Fibroblast of skin of back (primary cell): ENCODE measurements at places on chromosomes 12 and 14.

GRCh38 chr14:101889898-101890297 is 74.5 kb upstream of the DYNC1H1 start:
- no peak for DNase-seq

DNA sequence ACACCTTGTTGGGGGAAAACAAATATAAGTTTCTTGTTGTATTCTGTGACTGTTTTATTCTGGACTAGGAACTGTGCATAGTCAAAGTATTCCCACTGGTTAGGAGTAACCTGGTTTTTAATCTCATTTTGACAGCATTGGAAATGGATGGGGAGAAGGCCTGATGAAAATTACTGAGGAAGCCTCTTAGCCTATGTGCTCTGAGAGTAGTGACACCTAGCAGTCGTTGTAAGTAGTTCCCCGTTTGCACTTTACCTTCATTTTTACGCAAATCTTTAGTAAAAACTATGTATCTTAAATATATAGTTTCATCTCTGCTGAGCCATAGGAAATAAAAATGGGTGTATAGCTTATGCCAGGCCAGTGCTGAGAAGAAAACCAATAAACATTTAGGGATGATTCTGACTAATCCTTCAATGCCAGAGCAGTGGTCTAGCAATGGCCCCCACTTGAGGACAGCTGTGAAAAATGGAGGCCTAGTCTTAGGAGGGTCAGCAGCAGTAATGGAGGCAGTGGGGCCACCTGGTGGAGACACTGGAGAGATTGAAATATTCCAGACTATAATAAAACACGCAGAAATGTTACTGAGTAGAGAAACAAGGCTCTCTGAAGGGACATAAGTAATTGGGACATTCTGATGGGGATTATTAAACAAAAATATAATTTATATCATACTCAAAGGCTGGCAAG is 133.2 kb upstream of the NOVA1 start:
- DNase-seq = peak; percentile 27

- no peak for DNase-seq
These were observed 170.5 kb downstream of the TSPAN9 start for GRCh38 chr12:3247629-3248161.

DNA sequence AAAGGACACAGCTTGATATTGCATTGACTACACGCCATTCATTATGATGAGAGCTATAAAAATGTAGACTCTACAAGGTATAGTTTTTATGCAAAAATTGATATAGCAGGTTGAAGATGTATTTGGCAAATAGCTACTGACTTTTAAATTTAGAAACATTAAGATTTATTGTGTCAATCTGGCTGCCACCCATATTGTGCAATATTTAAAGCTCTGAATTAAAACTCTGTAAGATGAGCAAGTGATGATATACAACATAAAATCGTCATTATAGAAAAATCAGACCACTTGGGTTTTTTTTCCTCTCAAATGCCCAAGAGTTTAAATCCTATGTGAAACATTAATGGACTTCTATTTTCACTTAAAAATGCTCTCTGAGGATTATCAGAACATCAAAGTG is 36.8 kb upstream of the E2F7 start:
- no peak for DNase-seq

GRCh38 chr14:99522457-99522891 is 41.3 kb downstream of the CCNK start:
- peak; percentile 80 for DNase-seq

DNA sequence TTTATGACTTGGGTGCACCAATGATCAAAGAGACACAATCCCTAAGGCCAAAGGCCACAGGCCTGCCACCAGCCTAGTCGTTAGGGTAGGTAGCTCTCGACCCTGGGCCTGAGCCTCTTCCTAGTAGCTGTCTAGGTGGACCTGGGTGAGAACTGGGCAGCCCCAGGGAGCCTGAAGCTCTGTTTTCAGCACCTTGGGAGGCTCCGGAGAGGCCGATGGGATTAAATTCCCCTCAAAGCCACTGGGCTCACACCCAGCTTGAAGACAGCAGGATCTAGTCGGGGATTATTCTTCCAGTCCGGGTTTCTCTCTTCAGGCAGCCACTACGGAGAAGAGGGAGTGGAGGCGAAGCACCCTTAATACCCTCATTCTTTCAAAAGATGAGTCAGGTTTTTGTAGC is 79.8 kb downstream of the TMEM260 start:
- DNase-seq = no peak

DNA sequence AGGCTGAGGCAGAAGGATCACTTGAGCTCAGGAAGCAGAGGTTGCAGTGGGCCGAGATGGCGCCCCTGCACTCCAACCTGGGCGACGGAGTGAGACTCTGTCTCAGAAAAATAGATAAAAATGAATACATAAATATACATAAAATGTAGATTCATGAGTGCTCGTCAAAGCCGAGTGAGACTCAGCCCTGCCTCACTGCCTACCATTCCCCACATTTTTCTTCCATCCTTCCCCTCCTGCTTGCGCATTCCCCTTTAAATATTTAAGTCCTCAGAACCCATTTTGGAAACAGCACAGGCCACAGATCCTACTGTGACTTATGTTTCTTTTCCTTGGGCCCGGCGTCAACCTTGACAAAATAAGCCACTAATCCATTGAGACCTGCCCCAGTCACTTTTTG is 31.9 kb upstream of the AACS start:
- no peak for DNase-seq

DNA sequence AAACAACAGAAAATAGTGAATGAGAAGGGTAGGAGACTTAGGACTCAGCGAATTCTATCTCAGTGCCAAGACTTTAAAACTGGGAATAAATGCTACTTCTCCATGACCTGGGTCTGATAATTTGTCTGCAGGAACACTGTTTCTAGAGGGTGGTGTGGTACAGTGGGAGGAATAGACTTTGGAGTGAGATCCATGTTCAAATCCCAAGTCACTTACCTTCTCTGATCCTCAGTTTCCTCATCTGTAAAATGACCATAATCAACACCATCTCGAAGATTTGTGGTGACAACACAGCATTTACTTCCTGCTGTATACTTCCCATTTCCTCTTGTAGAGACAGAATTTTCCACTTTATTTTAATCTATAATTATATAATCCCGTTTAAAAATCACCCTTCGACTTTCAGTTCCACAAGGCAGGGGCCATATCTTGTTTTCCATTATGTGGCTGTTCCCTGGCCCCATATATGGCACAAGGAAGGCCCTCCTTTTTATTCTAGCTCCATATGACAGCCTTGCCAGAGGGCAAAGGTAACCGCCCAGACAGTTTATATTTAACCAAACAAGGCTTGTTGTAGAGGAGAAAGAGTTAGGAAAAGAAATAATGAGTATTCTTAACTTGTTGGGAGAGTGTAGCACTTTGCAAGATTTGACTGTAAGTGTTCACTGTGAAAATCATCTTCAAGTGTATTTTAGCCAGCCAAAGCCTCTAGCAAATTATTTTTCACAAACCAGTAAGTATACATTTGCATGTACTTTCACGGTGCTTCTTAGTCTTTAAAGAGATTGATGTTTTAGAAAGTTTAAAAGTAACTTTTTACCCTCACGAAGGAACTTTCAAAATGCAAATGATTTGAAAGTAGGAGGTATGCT is 243.1 kb downstream of the AKAP6 start:
- no peak for DNase-seq

DNA sequence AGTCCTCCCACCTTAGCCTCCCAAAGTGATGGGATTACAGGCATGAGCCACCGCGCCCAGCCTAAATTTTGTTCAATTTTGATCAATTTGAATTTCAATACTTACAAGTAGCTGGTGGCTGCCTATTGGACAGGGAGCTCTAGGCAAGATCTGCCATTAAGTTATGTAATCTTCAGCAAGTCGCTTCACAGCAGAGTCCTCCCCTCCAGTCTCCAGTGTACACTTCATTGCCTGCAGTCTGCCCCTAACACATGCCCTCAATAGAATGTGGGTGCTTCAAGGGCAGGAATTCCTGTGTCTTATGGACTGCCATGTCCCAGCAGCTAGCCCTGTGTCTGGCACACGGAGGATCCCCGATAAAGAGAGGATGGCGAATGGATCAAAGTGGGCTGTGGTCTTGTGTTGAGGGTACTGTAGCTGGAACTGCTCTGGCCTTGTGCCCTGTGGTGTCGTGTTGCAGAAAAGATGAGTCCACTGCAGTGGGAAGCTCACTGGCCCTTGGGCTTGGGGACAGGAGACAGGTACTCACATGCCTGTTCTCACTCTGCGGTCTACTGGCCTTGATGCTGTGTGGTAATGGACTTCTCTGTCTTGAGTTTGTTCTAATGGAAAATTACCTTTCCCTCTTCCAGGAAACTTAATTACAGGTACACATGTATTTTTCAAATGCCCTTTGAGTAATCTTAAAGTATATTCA is 67.6 kb downstream of the TECPR2 start:
- DNase-seq = no peak

GRCh38 chr14:69354383-69355153 is 43.5 kb downstream of the ERH start:
- DNase-seq = no peak

DNA sequence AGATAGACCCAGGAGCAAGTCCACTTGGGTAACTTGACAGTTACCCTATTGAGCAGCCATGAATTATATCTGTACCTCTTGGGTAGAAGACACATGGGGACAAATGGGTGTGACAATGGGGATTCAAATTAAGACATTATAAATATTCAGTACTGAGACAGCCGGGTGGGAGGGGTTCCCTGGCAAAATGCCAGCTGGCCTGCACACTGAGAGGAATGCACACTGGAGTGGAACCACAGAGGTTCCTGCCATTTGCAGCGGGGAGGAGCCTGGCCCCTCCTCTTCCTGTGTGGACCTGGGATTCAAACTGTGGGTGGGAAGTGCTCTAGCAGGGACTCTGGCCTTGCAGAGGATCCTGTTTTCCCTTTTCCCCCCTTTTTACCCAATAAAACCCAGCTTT is 118.7 kb upstream of the CDKN3 start:
- peak; percentile 13 for DNase-seq

DNA sequence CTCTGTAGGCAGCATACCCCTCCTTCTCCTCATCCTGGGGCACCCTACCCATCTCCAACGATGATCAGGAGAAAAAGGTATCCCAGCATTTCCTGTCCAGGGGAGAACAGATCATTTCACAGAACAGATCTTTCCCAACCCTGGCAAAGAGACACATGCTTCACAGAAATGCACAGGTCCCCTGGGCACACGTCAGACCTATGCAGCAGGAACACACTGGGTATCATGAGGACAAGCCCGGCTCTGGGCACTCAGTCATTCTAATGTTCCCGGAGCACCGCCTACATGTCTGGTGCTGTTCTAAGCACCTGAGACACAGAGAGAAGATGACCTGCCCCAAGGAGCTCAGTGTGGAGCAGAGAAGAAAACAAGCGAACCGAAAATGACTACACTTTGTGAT is 56.2 kb downstream of the ACTN1 start:
- no peak for DNase-seq

GRCh38 chr14:85617791-85618190 is 87.8 kb downstream of the FLRT2 start:
- peak; percentile 13 for DNase-seq

DNA sequence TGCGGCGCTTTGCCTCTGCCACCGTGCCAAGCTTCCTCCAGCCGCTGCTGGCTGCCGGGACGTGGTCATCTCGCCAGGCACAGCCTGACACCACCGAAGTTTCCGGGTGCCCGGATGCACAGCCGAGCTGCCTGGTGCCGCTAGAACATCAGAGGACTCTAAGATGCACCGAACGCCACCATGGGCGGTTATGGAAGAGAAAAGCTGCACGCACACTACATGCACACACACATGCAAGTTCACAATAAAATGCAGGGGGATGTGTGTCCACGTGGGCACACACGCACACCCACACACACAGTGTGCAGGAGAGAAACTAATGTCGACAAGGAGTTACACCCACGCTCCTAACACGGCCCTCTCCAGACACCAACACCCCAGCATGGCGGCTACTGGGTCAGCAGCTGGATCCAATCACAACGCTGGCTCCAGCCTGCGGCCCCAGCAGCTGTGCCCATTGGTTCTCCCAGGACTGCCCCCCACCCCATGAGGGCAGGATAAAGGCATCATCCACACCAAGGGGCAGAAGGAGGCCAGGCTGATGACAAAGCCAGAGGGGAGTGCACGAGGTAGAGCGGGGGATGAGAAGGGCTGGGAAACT is 82.7 kb downstream of the BCL11B start:
- no peak for DNase-seq

- DNase-seq = no peak
These were observed 180.0 kb downstream of the KITLG start for GRCh38 chr12:88400302-88400701.

DNA sequence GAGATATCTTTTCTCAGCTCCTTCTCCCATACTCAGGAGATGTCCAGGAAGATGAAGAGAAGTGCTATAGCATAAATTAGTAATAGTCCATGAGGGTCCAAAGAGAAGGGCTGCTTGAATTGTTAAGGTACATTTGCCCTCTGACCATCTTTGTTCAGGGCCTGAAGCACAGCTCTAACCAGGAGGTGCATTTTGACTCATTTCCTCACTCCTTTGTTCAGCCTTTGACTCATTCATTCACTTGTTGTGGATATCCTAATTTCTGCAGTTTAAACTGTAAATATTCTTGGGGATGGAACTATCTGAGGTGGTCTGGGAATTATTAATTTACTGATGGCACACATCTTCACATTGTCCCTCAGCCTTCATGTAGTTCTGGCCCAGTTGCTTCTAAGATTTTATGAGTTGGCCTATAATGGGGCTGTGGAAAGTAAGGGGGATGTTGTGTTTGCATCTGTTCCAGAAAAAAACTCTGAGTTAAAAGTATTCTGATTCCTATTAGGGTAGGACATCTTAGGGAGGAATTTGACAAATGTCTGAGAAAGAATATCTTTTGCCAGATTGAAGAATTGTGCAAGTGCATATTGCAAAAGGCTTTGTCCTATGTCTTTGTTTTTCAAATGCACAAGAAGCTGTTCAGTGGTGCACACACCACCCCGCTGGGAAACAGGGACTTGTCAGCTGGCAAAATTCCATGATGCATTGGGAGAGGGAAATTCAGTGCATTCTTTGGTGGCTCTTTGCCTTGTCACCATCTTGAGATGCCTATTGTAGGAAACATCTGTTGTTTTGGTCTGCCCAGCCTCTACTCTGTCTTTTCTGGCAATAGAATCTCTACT is 22.1 kb downstream of the SMOC1 start:
- DNase-seq = peak; percentile 15

- no peak for DNase-seq
These were observed 170.0 kb downstream of the PLCZ1 start for GRCh38 chr12:18567787-18568186.

DNA sequence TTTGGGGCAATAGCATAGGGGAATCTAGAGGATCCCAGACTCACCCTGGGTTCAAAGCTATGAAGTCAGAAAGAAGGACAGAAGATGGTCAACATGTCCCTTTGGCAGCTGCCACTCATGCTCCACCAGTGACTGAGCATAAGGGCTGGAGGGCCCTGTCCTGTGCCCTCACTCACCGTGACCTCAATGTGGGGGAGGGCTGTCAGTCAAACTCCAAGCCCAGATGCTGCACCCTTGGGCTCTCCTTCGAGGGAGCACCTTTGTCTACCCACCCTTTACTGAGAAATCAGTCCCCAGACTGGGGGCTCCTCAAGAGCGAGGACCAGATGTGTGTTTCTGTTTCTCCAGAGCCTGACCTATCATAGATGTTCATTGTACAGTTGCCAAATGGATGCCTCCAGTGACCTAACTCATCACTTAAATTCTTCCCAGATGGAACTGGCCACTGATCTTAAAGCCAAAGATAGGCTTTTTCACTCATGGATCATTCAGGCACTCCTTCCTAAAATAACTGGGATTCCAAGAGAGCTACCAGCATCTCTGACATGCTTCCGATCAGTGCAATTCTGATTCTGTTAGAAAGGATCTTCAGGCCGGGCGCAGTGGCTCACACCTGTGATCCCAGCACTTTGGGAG is 27.2 kb upstream of the VSX2 start:
- DNase-seq = no peak

- DNase-seq = peak; percentile 85
These were observed 54.4 kb downstream of the EFCAB11 start for GRCh38 chr14:89899917-89900663.

- no peak for DNase-seq
These were observed 20.4 kb upstream of the GPATCH2L start for GRCh38 chr14:76131071-76131965.
